SK-N-SH (cell line): ENCODE measurements at places on chromosomes 3 and 15. TPM values are rescaled to one million over a fixed set of nuclear protein-coding genes. Genes with fewer than 3 reads are reported as not detected.

DNA sequence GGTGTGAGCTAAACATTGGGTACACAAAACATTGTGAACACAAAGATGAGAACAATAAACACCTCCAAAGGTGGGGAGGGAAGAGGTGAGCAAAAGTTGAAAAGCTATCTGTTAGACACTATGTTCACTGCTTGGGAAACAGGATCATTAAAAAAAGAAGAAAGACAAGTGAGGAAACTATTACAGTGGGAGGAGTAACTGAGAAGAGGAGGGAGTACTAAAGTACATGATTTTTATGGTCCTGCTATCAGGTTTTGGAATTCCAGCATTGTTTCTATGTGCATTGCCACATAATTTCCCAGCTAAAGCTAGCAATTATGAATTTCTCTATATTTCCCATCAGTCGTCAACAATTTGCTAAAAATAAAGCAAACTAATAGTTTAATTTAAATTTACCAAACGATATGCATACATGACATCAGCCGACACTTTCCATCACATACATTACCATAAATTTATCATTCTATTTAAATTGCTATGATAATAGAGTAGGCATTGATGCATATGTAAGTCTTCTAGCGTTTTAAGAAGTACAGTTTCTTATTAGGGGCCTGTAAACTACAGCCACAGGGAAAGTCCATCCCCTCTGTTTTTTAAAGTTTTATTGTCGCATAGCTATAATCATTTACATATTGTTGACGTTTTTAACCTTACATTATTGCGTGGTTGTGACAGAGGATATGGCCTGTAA, 221.8 kb downstream of the CHL1 start:
- DNase-seq, result no peak

- DNase-seq, result no peak
Measured at GRCh38 chr15:26781816-26782215, 8.9 kb upstream of the GABRB3 start.

MITF gene
- polyA plus RNA-seq, result 1.7 and 2.5 TPM in 2 replicates

- DNase-seq, result no peak
Measured at GRCh38 chr15:47415539-47415971, 301.8 kb upstream of the SEMA6D start.

GRCh38 chr3:150850191-150850590, 55.0 kb downstream of the MINDY4B start:
- DNase-seq, result no peak

- DNase-seq, result no peak
Measured at GRCh38 chr3:141306276-141306675, 62.0 kb upstream of the ZBTB38 start.

DNA sequence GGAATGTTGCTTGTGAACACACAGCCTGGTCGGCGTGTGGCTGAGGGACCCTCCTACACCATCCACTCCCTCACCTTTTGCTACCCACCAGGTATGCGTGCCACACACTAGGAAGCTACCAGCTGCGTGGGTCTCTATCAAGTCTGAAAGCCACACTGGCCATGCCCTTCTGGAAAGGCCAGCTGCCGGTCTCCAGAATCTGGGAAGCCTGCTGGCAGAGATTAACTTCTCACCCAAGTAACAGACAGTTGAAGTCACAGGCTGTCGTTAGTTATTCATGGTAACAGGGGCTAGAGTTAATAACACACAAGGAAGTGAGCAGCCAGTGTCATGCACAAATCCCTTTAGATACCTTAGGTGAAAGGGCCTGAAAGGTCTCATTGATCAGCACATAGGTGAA, 48.1 kb downstream of the SUSD5 start:
- no peak for DNase-seq

GRCh38 chr15:84929795-84930603, 45.5 kb downstream of the SLC28A1 start:
- peak; percentile 53 for DNase-seq

DNA sequence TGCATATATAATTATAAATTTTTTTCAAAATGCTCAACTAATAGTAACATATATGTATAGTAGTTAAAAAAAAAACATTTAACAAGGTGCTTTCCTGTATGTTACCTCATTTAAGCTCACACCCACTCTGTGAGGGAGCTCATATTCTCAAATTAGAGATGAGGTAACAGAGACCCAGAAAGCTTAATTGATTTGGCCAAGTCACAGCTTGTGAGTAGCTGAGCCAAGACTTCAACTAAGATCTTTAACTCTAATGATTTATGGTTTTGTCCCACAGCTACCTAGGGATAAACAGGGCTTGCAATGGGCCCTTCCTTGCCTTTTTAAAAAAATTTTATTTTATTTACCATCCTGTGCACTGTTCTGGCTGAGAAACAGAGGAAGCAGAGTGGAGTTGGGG, 230.0 kb upstream of the GOLIM4 start:
- no peak for DNase-seq

ANP32A gene
- polyA plus RNA-seq, result 58.4 and 61.7 TPM in 2 replicates

DNA sequence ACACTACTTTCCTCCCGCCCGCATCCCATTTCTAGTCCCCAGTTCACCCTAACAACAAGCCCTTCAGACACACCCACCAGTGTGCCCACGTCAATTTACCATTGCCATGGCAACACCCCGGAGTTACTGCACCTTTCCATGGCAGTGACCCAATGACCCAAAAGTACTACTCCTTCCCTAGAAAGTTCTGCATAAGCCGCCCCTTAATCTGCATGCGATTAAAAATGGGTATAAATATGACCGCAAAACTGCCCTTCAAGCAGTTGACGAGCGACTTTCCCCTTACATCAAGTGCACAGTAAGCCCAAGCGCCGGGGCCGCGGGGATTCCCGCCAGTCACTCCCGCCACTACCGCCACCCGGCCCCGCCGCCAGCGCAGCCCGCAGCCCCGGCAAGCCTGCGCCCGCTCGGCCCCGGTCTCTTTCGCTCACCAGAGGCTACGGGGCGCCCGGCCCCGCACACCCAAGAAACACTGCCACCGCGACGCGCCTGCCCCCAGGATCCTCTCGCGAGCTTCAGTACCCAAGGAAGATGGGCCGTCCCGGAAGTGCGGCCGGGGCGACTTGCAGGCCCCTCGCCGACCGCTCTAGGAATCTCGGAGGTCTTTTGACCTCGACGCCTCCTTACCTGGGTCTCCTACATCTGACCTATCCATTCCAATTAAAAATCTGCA, 27.2 kb upstream of the ZNF502 start:
- DNase-seq, result peak; percentile 94
